ENCODE measurements at places on chromosomes 5 and 9.

DNA sequence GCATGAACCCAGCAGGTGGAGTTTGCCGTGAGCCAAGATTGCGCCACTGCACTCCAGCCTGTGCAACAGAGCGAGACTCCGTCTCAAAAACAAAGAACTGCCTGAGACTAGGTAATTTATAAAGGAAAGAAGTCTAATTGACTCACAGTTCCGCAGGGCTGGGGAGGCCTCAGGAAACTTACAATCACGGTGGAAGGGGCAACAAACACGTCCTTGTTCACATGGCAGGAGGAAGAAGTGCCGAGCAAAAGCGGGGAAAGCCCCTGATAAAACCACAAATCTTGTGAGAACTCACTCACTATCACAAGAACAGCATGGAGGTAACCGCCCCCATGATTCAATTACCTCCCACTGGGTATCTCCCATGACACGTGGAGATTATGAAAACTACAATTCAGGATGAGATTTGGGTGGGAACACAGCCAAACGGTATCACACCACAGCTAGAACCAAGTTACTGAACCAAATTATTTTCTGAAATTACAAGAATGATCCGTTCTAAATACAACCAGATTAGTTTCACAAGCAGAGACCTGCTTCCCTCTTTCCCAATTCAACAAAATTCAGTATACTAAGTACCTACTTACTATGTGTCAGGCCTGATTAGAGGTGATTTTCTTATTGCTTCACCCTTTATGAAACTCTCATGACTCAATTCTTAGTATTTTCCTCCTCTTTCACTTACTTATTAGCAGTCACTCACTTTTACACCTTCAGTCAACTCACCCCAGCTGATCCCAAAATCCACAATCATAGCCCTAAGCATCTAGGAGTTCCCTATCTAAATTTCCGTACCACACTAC is 8.4 kb downstream of the UBTD2 start:
- no peak for DNase-seq

DNA sequence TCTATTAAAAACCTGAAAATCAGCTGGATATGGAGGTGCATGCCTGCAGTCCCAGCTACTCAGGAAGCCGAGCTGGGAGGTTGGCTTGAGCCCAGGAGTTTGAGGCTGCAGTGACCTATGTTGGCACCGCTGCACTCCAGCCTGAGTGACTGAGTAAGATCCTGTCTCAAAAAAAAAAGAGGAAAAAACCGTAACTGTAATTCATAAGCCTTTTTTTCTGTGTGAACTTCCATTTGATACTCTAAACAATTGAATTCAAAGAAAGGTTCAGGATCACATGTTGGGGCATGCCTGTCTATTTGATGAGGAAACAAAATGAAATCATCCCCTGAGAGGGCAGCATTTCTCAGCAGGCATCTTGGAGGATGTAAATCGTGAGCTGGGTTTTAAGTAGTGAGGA is 38.8 kb downstream of the ITGA2 start:
- no peak for DNase-seq

GRCh38 chr9:89438194-89438593 is 59.7 kb downstream of the SEMA4D start:
- no peak for DNase-seq

DNA sequence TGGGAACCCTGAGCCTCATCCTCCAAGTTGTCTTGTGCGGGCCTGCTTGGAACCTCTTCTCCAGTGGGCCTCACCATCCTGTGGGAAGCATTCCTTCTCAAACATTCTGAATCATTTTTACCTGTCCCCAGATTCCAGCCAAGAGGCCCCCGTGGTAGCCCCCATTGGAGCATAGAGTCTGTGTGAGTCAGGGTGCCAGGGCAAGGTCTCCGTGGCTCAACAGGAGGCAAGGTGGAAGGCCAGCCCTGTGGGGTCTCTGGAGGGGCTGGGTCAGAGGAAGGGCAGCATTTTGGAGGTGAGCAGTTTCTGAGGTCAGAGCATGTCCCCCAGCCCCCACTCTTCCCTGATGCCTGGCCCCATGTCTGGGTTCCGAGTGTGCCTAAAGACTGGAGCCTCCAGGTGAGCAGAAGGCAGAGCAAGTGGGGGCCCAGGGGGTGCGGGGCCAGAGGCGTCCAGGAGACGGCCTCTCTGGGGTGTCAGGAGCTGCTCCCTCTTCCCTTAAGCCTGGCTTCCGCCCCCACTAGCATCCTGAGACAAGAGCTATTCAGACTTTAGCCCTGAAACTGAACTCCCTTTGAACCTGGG is 2.1 kb downstream of the CACNA1B start:
- no peak for DNase-seq

DNA sequence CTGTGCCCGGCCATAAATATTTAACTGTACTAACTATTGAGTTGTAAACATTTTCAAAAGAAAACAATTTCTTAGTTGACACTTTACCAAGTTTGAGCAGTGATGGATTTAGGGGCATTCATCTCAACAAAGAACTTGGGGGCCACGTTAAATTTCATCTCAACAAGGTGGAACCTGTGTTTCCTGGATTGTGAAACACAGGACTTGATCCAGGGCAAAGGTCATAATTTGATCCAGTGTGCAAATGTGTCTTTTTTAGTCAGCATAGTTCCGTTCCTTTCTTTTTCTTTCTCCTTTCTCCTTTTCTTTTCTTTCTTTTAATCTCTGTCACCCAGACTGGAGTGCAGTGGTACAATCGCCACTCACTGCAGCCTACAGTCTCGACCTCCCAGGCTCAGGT is 3.1 kb downstream of the GFRA3 start:
- no peak for DNase-seq

GRCh38 chr9:125472926-125473701 is 211.5 kb downstream of the GAPVD1 start:
- no peak for DNase-seq

DNA sequence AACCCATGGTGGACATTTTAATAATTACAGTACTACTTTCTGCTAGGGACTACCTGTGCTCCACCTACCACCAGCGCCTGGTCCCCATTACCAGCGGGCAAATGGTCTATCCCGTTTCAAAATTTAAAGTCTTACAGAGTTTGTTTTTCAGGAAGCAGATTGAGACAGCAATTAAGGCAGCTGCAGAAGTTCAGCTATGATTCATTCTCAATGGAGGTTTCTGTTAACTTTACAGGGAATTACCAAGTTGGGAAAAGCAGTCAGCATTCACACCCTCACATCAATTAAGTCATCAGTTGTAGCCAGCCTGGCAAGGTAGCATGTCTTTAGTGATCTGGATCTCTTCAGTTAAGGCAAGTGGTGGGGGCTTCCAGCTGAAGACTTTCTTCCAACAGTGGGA is 410.6 kb upstream of the DAB2 start:
- DNase-seq, result no peak

- no peak for DNase-seq
These were observed 4.3 kb downstream of the B4GALT1 start for GRCh38 chr9:33162721-33163311.

DNA sequence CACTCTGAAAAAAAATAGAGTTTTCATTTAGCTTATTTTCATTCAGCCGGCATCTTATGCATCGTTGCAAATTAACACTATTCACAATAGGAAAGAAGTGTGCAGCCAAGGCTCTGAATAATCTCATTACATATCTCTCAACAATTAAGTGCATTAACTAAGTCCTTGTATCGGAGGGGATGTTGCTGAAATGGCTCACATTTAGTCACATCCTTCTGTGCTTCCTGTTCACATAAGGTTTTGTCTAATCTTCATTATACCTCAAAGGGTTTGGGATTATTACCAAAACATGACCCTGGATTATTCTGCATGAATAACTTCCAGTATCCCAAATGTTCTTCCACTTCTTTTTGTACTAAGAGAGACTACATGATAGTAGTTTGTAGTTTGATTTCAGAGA is 278.0 kb upstream of the GRIA1 start:
- DNase-seq, result no peak

DNA sequence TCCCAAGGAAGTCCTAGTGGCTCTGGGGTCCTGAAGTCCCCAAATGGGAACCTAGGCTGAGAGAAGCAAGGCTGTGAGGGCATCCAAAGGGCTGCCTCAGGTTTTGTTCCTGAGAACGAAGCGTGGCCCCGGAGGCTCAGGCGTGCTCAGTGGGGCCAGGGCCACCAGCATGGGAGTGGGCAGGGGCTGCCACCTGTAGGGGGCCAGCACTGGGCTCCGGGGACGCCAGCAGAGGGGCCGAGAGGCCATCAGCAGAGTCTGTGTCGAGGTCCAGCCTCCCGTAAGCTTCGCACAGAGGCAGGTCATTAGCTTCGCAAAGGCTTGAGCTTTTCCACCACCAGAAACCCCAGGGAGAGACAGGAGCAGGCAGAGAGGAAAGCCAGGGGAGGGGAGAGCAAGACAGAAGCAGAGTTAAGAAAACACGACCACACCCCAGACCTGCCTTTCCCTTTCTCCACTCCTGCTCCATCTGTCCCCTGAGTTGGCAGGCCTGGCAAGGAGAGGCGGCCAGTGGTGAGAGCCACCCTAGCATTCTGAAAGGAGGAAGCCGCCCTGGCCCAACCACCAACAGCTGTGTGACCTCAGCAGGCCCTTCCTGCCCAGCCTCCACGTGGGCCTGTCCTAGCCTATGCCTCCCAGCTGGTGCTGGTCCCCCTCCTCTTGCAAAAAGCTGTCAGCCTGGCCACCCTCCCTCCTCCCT is 5.5 kb upstream of the SURF6 start:
- DNase-seq, result no peak

- DNase-seq, result no peak
These were observed 44.7 kb downstream of the FAM240B start for GRCh38 chr9:38675211-38675610.

- no peak for DNase-seq
These were observed 16.3 kb downstream of the TMC1 start for GRCh38 chr9:72537671-72538070.

DNA sequence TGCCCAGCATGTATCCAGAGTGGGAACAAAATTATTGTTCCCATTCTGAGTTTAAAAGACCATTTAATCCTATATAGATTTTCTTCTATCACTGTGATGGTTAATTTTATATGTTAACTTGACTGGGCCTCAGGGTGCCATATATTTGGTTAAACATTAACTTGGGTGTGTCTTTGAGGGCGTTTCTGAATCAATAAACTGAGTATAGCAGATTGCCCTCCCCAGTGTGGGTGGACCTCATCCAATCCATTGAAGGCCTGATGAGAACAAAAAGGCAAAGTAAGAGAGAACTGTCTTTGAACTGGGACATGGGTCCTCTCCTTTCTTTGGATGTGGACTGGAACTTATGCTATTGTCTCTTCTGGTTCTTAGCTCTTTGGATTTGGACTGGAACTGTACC is 17.3 kb downstream of the RIOK2 start:
- no peak for DNase-seq

DNA sequence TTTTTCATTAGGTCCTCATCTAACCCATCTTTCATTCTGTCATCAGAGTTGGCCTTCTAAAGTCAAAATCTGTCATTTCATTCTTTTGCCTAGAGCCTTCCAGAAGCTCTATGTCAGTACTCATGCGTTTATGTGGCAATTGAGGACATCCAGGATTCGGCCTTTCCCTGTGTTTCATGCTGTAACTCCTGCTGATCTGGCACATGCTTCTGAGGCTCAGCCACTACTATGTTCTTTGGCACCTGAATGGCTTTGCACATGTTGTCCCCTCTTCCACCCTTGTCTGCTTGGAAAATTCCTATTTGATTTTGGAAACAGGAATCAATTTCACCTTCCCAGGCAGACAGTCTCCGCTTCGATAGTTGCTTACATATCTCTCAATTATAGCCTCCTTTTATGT is 84.9 kb downstream of the GDNF start:
- no peak for DNase-seq

DNA sequence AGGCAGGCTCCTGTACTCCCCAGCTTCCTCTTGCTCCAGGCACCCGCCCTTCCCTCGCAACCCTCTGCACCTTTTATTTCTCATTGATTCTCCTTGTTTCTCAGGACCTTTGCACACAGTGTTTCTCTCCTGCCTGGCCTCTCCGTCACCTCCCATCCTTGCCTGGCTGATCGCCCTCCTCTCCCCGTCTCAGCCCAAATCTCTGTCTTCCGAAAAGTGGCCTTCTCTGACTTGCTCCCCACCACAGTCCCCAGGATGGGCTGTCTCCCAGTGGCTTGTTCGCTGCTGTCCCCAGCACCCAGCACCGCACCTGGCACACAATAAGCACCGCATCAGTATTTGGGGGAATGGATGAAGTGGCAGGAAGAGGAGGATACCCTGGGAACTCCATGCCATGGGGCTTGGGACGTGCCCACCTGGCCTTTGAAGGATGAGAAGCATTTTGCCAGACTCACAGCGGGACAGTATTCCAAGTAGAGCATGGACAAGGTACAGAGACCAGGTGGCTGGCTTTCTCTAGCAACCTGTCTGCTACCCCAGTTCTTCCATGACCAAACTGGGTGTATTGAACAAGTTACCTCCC is 62.5 kb downstream of the LMX1B start:
- DNase-seq, result no peak

DNA sequence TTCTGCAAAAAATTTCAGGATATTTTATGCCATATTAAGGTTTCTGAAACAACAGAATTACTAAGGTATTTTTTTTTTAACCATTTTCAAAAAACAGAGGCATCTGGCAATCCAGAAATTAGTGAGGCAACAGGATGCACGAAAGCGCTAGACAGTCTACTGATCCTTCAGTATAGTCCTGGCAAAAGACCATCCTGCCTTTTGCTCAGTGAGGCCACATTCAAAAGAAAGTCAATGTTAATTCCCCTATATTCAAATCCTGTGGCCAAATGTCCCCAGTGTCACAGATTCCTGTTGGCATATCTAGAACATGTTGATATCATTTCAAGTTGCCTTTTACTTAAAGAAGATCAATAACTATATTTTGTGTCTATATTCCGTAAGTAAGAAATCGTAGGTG is 13.1 kb upstream of the NFIB start:
- DNase-seq, result no peak

DNA sequence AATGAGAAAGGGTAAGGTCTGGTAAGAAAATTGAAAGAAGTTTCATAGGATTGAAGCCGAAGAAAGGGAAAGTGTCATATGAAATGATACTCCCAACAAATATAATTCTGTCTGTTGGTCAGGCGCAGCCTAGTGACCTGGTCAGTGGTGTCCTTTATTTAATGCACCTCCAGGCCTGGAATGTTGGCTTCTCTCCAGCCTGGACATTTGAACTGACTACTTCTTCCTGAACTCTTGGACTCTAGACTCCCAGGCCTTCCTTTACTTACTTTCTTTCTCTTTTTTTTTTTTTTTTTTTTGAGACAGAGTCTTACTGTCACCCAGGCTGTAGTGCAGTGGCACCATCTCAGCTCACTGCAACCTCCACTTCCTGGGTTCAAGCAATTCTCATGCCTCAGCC is 1381.5 kb upstream of the WWC1 start:
- DNase-seq, result no peak

DNA sequence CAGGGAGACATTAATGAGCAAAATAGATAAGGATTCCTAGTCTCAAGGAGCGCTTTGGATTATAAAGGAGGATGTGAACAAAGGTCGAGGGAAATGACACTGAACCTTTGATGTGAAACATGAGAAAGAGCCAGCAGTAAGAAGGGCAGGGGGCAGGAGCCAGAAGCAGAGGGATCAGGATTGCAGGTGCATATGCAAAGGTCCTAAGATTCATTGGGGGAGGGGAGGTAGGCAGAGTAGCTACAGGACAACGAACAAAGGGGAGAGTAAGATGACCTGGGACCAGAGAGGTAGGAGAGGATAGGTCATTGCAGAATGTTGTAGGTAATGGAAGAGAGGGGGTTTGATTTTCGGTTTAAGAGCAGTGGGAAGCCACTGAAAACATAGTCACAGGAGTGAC is 129.2 kb upstream of the TRPM3 start:
- no peak for DNase-seq

GRCh38 chr9:6498982-6499381 is 86.0 kb downstream of the UHRF2 start:
- DNase-seq, result no peak
